Neural progenitor cell (in vitro differentiated cells): ENCODE measurements at places on chromosomes 6 and 20. TPM values are rescaled to one million over a fixed set of nuclear protein-coding genes. Genes with fewer than 3 reads are reported as not detected.

GRCh38 chr6:6690144-6690483 lies 101.6 kb downstream of the LY86 start:
- DNase-seq = no peak

HLA-DRB5 gene
- 2.2 and 3.4 TPM in 2 replicates for total RNA-seq

DNA sequence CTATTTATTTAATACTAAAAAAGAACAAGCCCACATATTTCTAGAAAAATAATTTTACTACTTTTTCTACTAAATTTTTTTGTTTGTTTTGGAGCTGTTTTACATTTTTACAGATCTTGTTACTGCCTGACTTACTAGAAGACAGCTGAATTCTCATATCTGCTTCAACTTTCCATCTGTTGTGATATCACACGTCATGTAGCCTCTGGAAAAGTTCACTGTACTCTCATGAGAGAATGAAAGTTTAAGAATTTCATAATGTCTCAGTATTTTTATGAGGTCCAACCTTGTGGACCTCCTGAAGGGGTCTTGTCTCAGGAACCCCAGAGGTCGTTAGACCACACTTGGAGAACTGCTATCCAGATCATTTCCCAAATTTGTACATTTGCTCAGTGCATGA lies 81.7 kb upstream of the MTHFD1L start:
- DNase-seq = no peak

LST1 gene
- not detected in 2 replicates for total RNA-seq

DNA sequence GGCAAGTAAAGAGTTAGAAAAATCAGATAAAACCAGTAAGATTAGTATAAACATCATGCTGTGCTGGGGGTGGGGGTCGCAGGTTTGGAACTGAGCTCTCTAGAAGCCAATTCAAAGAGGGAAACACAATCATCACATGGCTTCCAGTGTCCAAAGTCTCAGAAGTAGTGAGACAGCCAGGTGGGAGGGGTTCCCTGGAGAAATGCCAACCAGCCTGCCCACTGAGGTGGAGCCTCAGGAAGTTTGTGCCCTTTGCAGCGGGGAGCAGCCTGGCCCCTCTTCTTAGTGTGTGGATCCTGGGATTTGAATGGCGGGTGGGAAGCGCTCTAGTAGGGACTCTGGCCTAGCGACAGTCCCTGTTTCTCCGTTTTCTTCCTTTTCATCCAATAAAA lies 21.4 kb downstream of the C6orf15 start:
- no peak for DNase-seq

DNA sequence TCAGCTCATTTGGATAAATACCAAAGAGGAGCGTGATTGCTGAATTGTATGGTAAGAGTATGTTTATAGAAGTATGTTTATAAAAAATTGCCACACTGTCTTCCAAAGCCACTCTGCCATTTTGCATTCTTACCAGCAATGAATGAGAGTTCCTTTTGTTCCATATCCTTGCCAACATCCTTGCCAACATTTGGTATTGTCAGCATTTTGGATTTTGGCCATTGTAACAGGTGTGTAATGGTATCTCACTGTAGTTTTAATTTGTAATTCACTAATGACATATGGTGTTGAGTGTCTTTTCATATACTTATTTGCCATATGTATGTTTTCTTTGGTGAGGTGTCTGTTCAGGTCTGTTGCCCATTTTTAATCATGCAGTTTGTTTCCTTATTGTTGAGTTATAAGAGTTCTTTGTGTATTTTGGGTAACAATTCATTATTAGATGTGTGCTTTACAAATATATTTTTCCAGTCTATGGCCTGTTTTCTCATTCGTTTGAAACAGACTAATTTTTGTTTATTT lies 520.2 kb upstream of the SOX4 start:
- no peak for DNase-seq

- no peak for DNase-seq
Measured at GRCh38 chr6:158409451-158409850, 97.2 kb downstream of the TULP4 start.

GRCh38 chr20:7193681-7194080 lies 426.2 kb downstream of the BMP2 start:
- no peak for DNase-seq

- no peak for DNase-seq
Measured at GRCh38 chr6:109261811-109262210, 120.5 kb downstream of the CD164 start.

DNA sequence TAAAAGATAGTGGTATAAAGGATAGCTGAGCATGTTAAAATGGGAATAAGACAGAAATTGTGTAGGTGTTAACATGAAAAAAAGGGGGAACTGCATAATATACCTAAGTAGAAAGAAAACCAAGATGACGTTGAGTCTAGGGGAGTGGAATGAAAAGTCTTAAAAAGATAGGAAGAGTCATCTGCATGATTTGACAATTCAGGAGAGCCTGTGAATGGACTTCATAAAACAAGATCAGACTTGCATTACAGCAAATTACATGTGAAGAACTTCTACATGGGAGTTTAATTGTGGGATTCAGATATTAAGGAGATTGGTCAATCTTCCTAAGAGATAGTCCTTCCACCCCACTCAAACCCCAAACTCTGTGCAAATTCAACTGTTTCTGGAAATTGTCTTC lies 85.5 kb downstream of the WASF1 start:
- no peak for DNase-seq

ADGRF4 gene
- total RNA-seq = not detected in 2 replicates

EYA4 gene
- 2.3 and 2.4 TPM in 2 replicates for total RNA-seq

GRCh38 chr20:16191496-16191895 lies 381.8 kb downstream of the KIF16B start:
- no peak for DNase-seq

GRCh38 chr20:44646023-44646640 lies 5.4 kb downstream of the ADA start:
- DNase-seq = peak; percentile 81

LRRN4 gene
- not detected in 2 replicates for total RNA-seq

- DNase-seq = no peak
Measured at GRCh38 chr6:70080443-70081070, 214.2 kb downstream of the COL19A1 start.

- DNase-seq = no peak
Measured at GRCh38 chr20:38112261-38112929, 52.7 kb downstream of the TGM2 start.

- peak; percentile 75 for DNase-seq
Measured at GRCh38 chr6:170152989-170153388, 137.9 kb downstream of the DLL1 start.

KHDC1L gene
- 1.9 and 2.1 TPM in 2 replicates for total RNA-seq

SAMD3 gene
- total RNA-seq = 0.19 and 2.0 TPM in 2 replicates

TNNC2 gene
- total RNA-seq = 0.81 TPM in 1 of 2 replicates, not detected in the other

DPPA5 gene
- not detected in 2 replicates for total RNA-seq

GRCh38 chr6:7124114-7124513 lies 16.4 kb downstream of the RREB1 start:
- no peak for DNase-seq

FGD2 gene
- 0.06 and 0.12 TPM in 2 replicates for total RNA-seq

- peak; percentile 25 for DNase-seq
Measured at GRCh38 chr20:235891-236290, 8.8 kb downstream of the DEFB129 start.

- no peak for DNase-seq
Measured at GRCh38 chr20:24605937-24606455, 136.6 kb downstream of the SYNDIG1 start.

IL17A gene
- not detected in 2 replicates for total RNA-seq

DNA sequence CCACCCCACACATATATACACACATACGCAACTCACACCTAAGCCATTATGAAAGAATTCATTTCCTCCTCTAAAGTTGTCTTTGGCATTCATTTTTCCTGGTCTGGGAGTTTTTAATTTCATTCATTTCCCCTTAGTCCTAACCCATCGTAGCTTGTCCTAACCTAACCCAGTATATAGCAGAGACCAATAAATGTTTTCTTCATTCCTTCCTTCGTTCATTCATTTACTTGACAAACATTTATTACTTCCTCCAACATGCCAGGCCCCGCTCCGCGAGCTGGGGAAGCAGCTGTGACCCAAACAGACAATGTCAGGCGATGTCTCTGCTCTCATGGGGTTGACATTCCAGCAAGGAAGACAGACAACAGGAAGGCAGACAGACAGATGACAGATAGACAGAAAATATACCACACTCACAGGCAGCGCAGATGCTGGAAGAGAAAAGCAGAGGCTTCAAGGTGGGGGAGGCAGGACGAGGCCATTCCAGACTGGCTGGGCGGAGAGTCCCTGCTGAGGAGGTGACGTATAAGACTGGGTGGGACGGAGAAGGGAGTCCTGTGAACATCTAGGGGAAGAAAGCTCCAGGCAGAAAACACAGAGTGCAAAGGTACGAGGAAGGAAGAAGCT lies 33.7 kb upstream of the SIRPA start:
- no peak for DNase-seq

SRSF6 gene
- total RNA-seq = 79.6 and 86.1 TPM in 2 replicates

GRCh38 chr6:127262896-127263295 lies 3.8 kb upstream of the RNF146 start:
- DNase-seq = no peak

AGPAT1 gene
- total RNA-seq = 46.9 and 105 TPM in 2 replicates

SALL4 gene
- 219 and 274 TPM in 2 replicates for total RNA-seq

DNA sequence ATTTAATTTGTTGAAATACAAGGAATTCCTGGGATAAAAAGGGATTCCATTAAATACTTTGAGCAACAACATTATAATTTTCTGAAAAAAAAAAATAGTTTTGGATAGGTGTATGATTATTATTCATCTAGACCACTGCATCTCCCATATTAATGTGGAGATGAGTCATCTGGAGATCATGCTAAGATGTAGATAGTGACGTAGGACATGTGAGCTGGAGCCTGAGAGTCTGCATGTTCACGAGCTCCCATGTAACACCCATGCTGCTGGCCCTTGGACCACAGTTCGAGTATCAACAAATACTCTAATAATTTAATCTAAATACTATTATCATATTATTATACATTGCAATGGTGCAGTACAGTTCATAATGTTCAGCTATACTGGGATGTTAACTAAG lies 91.6 kb downstream of the EPM2A start:
- DNase-seq = no peak

ENPP4 gene
- 13.1 and 22.9 TPM in 2 replicates for total RNA-seq

ATXN1 gene
- 2.8 and 3.6 TPM in 2 replicates for total RNA-seq

DNA sequence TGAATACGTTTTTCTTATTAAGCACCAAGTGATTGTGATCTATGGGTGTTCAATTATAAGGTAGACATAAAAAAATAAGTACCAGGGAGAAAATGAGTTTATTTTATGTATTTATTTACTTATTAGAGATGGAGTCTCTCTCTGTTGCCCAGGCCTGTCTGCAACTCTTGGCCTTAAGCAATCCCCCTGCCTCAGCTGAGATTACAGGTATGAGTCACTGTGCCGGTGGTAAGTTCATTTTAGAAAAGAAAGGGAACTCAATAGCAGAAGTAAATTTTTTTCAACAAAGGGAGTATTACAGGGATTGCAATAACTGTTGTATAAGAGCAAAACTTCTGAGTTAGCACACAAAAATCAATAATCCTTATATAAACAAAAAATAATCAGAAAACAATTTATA lies 98.7 kb upstream of the FUT9 start:
- DNase-seq = no peak

- no peak for DNase-seq
Measured at GRCh38 chr6:34484391-34484790, 18.5 kb downstream of the PACSIN1 start.

- peak; percentile 79 for DNase-seq
Measured at GRCh38 chr6:138107078-138107751, at the start of gene PERP. Gene PERP (minus strand): TSS chr6:138107419. CDS start chr6:138107340, 79 bp downstream.

DNA sequence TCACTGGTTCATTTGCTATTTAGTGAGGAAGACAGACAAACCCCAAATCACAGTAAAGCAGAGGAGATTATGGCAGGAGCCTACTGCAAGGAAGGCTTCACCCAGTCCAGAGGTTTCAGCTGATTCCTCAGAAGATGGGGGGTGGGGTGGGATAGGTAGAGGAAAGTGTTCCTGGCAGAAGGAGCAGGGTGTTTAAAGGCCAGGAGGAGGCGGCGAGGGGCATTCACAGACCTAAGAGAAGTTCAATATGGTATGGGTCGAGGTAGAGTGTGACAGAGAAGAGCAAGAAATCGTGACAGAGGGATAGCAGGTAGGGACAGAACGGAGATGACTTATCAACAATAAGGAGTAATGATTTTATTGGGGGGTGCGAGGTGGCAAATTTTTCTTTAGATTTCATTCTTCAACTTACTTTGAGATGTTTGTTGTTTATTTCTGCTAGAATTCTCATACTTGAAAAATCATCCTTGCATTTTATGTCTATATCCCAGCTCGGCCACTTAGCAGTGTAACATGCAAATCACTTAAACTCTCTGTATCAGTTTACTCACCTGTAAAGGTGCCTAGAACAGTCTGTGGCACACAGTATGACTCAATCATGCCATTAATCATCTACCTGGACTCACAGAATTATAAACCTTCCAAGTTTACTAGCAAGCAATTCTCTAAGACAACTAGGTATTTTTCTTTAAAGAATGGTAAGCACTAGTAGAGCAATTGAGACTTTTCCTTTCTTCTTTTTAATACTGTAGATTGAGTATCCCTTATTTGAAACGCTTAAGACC lies 176.7 kb downstream of the REV3L start:
- DNase-seq = no peak

CST2 gene
- not detected in 2 replicates for total RNA-seq

MYMX gene
- 0.54 and 1.5 TPM in 2 replicates for total RNA-seq

DNA sequence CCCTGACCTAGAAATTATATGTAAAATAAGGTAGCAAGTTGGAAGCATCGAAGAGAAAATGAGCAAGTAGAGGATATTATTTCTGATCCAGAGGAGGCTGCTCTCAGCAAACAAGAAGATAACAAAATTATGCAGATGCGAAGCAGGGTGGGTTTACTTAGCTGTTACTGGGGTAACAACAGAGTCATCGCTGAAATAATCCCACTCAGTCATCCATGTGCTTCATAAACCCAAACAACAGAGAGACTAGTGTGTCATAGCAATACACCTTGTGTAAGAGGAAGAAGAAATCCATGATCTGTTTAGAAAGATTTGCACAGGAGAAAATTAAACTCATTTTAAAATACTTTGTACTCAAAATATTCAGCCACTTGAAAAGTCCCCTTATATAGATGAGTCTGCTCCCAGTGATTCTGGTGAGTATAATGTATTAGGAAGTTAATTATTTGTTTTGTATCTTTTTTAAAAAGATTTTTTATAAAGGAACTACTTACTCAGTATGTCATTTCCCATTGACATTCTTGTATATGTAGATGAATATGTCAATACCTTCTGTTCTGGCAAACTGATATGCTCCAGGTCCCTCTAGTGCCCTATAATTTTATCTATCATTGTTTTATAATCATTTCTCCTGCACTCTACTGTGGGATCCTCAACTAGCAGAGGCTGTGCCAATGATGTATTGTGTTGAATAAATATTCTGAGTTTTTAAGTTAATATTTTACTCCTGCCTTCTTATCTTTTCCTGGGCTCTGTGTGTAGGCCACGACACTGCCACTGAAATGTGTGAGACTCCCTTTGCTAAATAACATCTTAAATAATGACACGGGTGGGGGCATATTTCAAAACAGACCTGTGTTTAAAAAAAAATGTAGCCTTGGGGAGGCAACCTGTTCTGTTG lies 8.6 kb upstream of the HIVEP2 start:
- no peak for DNase-seq
